Activated naive CD4-positive, alpha-beta T cell treated with anti-CD3 and anti-CD28 coated beads for 36 hours (primary cell): ENCODE measurements at places on chromosomes 4 and X. TPM values are rescaled to one million over a fixed set of nuclear protein-coding genes. Genes with fewer than 3 reads are reported as not detected.
A peak's percentile ranks its signal among the peaks of the same experiment; 100 is the strongest.

GRCh38 chrX:12986164-12986779 is 11.4 kb downstream of the TMSB4X start:
- peaks cover 78% of the 10 kb centered on the region for H3K4me1 ChIP-seq
- H3K27me3 ChIP-seq = no peaks in the 10 kb centered on the region
- no peaks in the 10 kb centered on the region for H3K36me3 ChIP-seq
- no peak for DNase-seq
- H3K27ac ChIP-seq = peak overlapping the region; percentile 95

GRCh38 chr4:151434183-151434860 is 25.3 kb downstream of the FHIP1A start:
- no peaks in the 10 kb centered on the region for H3K36me3 ChIP-seq
- H3K27ac ChIP-seq = no peak overlapping the region
- no peak for DNase-seq
- no peak overlapping the region for H3K4me3 ChIP-seq
- no peaks in the 10 kb centered on the region for H3K27me3 ChIP-seq

GRCh38 chr4:52372747-52373146 is 286.4 kb downstream of the USP46 start:
- no peak for DNase-seq
- H3K4me3 ChIP-seq = no peak overlapping the region
- no peak overlapping the region for H3K27ac ChIP-seq

- no peak overlapping the region for H3K4me3 ChIP-seq
- DNase-seq = no peak
- H3K27ac ChIP-seq = no peak overlapping the region
- H3K27me3 ChIP-seq = no peaks in the 10 kb centered on the region
Measured at GRCh38 chrX:41022566-41022965, 62.7 kb upstream of the USP9X start.

DNA sequence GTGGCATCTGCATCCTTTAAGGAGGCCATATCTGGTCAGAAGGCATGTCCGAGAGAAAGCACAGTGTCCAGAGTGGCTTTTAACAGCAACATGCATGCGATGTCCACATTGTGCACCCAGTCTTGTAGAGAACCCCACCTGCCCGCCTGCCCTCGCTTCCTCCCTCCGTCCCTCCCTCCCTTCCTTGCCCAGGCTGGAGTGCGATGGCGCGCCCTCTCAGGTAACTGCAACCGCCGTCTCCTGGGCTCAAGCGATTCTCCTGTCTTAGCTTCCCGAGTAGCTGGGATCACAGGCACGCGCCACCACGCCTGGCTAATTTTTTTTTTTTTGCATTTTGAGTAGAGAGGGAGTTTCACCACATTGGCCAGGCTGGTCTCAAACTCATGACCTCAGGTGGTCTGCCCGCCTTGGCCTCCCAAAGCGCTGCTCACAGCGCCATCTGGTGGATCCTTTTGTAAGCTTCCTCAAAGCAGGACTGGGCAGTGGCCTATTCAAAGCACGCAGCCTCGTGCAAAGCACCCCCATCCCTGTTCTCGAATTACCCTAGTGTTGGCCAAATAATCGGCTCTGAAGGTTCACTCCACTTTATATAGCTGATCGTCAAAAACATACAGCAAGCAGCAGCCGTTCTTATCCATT is 15.0 kb downstream of the BRCC3 start:
- H3K36me3 ChIP-seq = peaks cover 8% of the 10 kb centered on the region
- H3K27ac ChIP-seq = no peak overlapping the region
- H3K4me3 ChIP-seq = no peak overlapping the region
- peak; percentile 51 for DNase-seq
- H3K27me3 ChIP-seq = no peaks in the 10 kb centered on the region
- no peaks in the 10 kb centered on the region for H3K4me1 ChIP-seq

GRCh38 chr4:102612824-102613366 is 111.7 kb downstream of the NFKB1 start:
- peaks cover 73% of the 10 kb centered on the region for H3K36me3 ChIP-seq
- DNase-seq = peak; percentile 75
- H3K4me1 ChIP-seq = peaks cover 78% of the 10 kb centered on the region
- peak overlapping the region; percentile 48 for H3K4me3 ChIP-seq

DNA sequence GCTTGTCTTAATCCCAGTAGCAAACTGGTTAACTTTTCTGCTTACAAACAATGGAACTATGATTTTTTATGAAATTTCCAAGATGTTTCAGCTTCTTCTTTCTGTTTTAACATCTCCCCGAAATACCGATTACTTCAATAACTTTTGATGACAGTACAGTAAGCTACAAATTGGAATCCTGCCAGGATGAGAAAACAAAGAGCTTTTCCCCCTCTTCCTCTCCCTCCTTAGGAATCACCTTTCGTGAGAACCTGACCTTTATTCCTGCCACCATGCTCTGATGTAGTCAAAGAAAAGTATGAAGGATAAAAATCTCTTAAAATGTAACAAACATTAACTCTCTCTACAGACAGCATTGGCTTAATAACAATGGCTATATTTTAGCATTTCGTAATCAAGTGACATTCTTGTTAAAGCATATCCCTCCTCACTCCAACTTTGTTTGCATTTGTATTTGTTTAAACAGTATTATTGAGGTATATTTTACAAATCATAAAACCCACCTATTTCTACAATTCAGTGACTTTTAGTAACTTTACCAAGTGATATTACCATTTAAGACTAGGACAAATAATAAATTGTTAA is 148.7 kb upstream of the NAP1L5 start:
- DNase-seq = no peak
- no peaks in the 10 kb centered on the region for H3K36me3 ChIP-seq
- H3K4me1 ChIP-seq = no peaks in the 10 kb centered on the region
- H3K27ac ChIP-seq = no peak overlapping the region
- no peak overlapping the region for H3K4me3 ChIP-seq

DNA sequence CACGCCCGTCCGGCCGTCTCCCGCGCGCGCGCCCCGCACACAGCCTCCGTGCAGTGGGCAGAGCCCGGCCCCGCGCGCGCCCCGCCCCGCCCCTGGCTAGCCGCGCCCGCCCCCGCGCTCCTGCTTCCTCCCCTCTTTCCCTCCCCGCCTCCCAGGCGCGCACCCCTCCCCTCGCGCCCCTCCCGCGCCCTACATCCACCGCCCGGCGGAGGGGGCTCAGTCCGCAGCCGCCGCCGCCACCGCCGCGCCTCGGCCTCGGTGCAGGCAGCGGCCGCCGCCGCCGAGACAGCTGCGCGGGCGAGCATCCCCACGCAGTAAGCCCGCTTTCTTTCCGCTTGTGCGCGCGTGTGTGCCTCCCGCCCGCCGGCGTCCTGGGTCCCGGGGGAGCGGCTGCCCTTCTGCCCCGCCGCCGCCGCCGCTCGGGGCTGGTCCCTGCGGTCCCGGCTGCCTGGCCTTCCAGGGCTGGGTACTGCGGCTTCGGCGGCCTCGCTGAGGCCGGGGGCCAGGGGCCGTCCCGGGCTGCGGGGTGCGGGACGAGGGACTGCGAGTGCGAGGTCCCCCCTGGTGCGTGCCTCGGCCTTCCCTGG is at the start of gene FHL1:
FHL1 (plus strand) TSS at position 219 of the 587 bp plus-strand sequence.
- H3K4me1 ChIP-seq = peaks cover 26% of the 10 kb centered on the region
- H3K4me3 ChIP-seq = peak within 1 kb of the TSS; percentile 74
- no peaks in the 10 kb centered on the region for H3K36me3 ChIP-seq
- peak; percentile 54 for DNase-seq
- H3K27ac ChIP-seq = peak within 1 kb of the TSS; percentile 32

DNA sequence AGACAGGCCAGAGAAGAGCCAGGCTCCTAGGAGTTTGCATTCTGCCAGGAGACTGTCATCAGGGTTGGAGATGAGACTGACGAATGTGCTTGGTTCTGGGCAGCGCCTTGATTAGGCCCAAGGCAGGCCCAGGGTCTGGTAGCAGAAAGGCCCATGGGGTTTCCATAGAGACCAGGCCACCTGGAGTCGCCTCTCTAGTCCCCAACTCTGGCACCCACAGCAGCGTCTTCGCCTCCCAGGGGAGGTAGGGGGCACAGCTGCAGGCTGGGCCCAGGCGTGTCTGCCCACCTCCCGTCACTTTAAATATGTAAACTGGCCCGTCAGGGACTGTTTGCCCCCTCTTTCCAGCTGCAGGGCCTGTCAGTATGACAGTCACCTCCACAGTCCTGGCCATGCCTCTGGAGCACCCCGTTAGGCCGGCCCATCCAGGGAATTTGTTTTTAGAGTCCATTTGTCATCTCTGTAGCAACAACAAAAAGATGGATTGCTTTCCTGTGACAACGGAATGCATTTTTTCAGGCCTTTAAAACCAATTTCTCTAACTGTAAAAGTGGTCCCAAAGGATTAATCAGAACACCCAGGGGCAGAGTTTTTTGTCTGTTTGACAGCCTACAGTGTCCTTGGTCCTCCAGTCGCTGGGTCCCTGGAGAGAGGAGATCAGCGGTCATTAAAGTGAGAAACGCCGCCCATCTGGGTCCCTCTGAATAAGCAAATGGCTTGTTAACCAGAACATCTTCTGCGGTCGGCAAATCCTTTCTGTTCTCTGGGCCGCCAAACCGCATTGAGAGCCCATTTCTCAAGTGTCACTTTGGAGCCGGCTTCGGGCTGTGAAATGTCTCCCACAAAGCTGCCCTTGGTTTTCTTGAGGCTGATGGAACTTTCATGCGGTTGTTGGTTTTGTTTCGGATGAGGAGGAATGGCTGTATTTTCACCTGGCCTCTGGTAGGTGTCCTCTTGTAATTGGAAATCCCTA is 153.0 kb upstream of the PSAPL1 start:
- no peaks in the 10 kb centered on the region for H3K4me1 ChIP-seq
- no peak overlapping the region for H3K4me3 ChIP-seq
- H3K36me3 ChIP-seq = no peaks in the 10 kb centered on the region

DNA sequence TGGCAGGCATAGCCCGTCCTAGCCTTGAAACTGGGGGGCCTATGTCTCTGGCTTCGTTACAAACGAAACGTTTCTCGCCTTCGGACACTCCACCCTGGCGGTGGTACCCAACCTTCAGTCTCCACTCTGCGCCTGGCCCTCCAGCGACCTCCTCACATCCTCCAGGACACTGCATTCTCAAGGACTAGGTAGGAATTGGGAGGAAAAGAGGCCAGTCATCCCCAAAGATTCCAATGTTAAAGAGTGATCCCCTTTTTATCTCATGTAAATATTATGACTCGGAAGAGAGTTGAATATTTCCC is 2.1 kb upstream of the NKX6-1 start:
- peaks cover 80% of the 10 kb centered on the region for H3K27me3 ChIP-seq
- no peak for DNase-seq
- H3K27ac ChIP-seq = no peak overlapping the region
- H3K4me3 ChIP-seq = no peak overlapping the region

GRCh38 chr4:3342182-3342854 is 49.5 kb downstream of the RGS12 start:
- H3K27ac ChIP-seq = no peak overlapping the region
- H3K27me3 ChIP-seq = no peaks in the 10 kb centered on the region
- H3K4me3 ChIP-seq = no peak overlapping the region
- no peaks in the 10 kb centered on the region for H3K36me3 ChIP-seq
- peak; percentile 56 for DNase-seq
- peaks cover 23% of the 10 kb centered on the region for H3K4me1 ChIP-seq

GRCh38 chrX:119090627-119091026 is 17.8 kb downstream of the CT47C1 start:
- no peak for DNase-seq
- H3K4me1 ChIP-seq = no peaks in the 10 kb centered on the region
- H3K27ac ChIP-seq = no peak overlapping the region
- H3K36me3 ChIP-seq = no peaks in the 10 kb centered on the region

DNA sequence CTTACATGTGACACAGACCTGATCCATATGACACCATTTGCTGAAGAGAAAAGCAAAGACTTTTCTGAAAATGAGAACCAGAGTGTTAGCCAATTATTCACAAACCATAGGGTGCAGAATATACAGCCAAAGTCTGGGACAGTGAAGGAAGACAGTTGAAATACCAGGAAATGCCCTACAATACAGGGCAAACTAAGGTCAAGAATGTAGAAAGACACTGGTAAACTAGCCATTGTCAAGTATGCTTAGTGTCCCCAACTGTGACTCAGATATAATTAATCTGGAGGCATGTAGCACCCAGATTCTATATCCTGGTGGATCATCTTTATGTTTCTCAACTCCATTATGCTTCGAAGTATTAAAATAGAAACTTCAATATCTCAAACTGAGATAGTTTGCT is 200.9 kb upstream of the FSTL5 start:
- H3K27me3 ChIP-seq = no peaks in the 10 kb centered on the region

- H3K4me3 ChIP-seq = no peak overlapping the region
- H3K4me1 ChIP-seq = peaks cover 42% of the 10 kb centered on the region
- H3K27ac ChIP-seq = no peak overlapping the region
- H3K36me3 ChIP-seq = peaks cover 5% of the 10 kb centered on the region
- H3K27me3 ChIP-seq = no peaks in the 10 kb centered on the region
Measured at GRCh38 chrX:41667631-41668030, 21.1 kb upstream of the GPR34 start.

- peak within 1 kb of the TSS; percentile 66 for H3K4me3 ChIP-seq
- H3K4me1 ChIP-seq = peaks cover 7% of the 10 kb centered on the region
- DNase-seq = peak; percentile 64
- H3K27ac ChIP-seq = no peak within 1 kb of the TSS
Measured at GRCh38 chr4:186104114-186104889, at the start of gene FAM149A. Gene FAM149A (plus strand): TSS chr4:186104704.

- no peak overlapping the region for H3K27ac ChIP-seq
- no peaks in the 10 kb centered on the region for H3K4me1 ChIP-seq
- no peak overlapping the region for H3K4me3 ChIP-seq
- no peaks in the 10 kb centered on the region for H3K27me3 ChIP-seq
- no peaks in the 10 kb centered on the region for H3K36me3 ChIP-seq
- no peak for DNase-seq
Measured at GRCh38 chr4:87510747-87511146, 18.4 kb downstream of the SPARCL1 start.

GRCh38 chr4:173522160-173522950 is 7.7 kb downstream of the HAND2 start:
- DNase-seq = no peak
- peaks cover 6% of the 10 kb centered on the region for H3K36me3 ChIP-seq
- peaks cover 17% of the 10 kb centered on the region for H3K4me1 ChIP-seq
- peak overlapping the region; percentile 26 for H3K4me3 ChIP-seq
- H3K27ac ChIP-seq = no peak overlapping the region
- peaks cover 89% of the 10 kb centered on the region for H3K27me3 ChIP-seq

DNA sequence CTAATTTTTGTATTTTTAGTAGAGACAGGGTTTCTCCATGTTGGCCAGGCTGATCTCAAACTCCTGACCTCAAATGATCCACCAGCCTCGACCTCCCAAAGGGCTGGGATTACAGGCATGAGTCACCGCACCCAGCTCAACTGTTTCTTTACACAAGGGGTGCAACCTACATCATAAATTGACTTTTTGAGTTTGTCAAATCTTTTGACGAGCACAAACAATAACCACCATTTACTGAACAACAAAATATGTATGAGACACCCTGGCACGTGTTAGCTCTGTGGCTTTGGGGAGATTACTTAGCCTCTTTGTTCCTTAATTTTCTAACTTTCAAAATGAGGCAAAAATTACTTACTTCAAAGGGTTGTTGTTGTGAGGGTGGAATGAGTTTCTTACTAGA is 23.5 kb upstream of the SLC34A2 start:
- no peak overlapping the region for H3K27ac ChIP-seq
- no peak for DNase-seq
- H3K27me3 ChIP-seq = peaks cover 2% of the 10 kb centered on the region
- no peaks in the 10 kb centered on the region for H3K36me3 ChIP-seq

Gene ENOX2
- total RNA-seq = 8.7 TPM

Gene AMTN
- total RNA-seq = not detected

Gene FAM53A
- 2.6 TPM for total RNA-seq

Gene NAA11
- total RNA-seq = not detected

Gene LRRC66
- not detected for total RNA-seq

Gene TAB3
- 13.6 TPM for total RNA-seq

Gene FRMPD4
- not detected for total RNA-seq

Gene GALNTL6
- not detected for total RNA-seq

Gene CXCL3
- total RNA-seq = not detected
